ENCODE measurements at places on chromosomes 7 and 10. TPM values are rescaled to one million over a fixed set of nuclear protein-coding genes. Genes with fewer than 3 reads are reported as not detected.

The DOCK4 gene
- total RNA-seq: 7.0 TPM

The MKX gene
- not detected for total RNA-seq

The ANXA8 gene
- 29.3 TPM for total RNA-seq

The NUTM2B gene
- total RNA-seq: 0.19 TPM

The TSC22D4 gene
- 57.0 TPM for total RNA-seq

The EMX2 gene
- not detected for total RNA-seq

The CNPY1 gene
- total RNA-seq: not detected

The PRRT4 gene
- 0.24 TPM for total RNA-seq

The NPY4R2 gene
- 26.5 TPM for total RNA-seq

The CHAT gene
- not detected for total RNA-seq

The TMEM139 gene
- total RNA-seq: 1.2 TPM

The CLEC2L gene
- total RNA-seq: 0.08 TPM

The XRCC2 gene
- total RNA-seq: 4.8 TPM

The ERCC6 gene
- 6.1 TPM for total RNA-seq

The CELF2 gene
- total RNA-seq: 0.02 TPM

The NANOS1 gene
- 2.9 TPM for total RNA-seq

The TCTN3 gene
- 41.2 TPM for total RNA-seq

The SEC24C gene
- 56.2 TPM for total RNA-seq

The CHRM2 gene
- not detected for total RNA-seq

The IQUB gene
- 0.06 TPM for total RNA-seq

The ITGB8 gene
- 1.4 TPM for total RNA-seq

The FGL2 gene
- not detected for total RNA-seq

The CYP3A4 gene
- total RNA-seq: 0.10 TPM

The CCDC7 gene
- total RNA-seq: 0.72 TPM

The VIPR2 gene
- 0.02 TPM for total RNA-seq

The PAPSS2 gene
- total RNA-seq: 19.7 TPM

The SPACDR gene
- total RNA-seq: 0.92 TPM

The UCMA gene
- total RNA-seq: not detected

The GPC2 gene
- total RNA-seq: 0.34 TPM

The GSAP gene
- total RNA-seq: 3.1 TPM

The HMX3 gene
- 0.08 TPM for total RNA-seq

The MBLAC1 gene
- 3.0 TPM for total RNA-seq

The PSMG3 gene
- total RNA-seq: 74.2 TPM

The BTBD16 gene
- 0.66 TPM for total RNA-seq

The ODAD2 gene
- total RNA-seq: 0.17 TPM

The GARIN1A gene
- 0.67 TPM for total RNA-seq

The CALML3 gene
- not detected for total RNA-seq

The PRKAR2B gene
- total RNA-seq: 2.3 TPM

The HSPB1 gene
- total RNA-seq: 1,516 TPM

The JCAD gene
- total RNA-seq: 22.0 TPM

The PLXNA4 gene
- total RNA-seq: 0.85 TPM

The GPR15LG gene
- total RNA-seq: not detected

The TMEM178B gene
- total RNA-seq: 1.5 TPM

The ABCB1 gene
- total RNA-seq: 0.08 TPM

The GTF2IRD1 gene
- total RNA-seq: 17.7 TPM

The KNDC1 gene
- 0.74 TPM for total RNA-seq

The SLC16A9 gene
- 0.13 TPM for total RNA-seq

The PPP1R9A gene
- total RNA-seq: 3.6 TPM

The SMO gene
- 11.8 TPM for total RNA-seq

The SPDYE2 gene
- total RNA-seq: not detected

The ABCC2 gene
- 103 TPM for total RNA-seq

The SLC18A3 gene
- not detected for total RNA-seq

The GSTO2 gene
- 1.5 TPM for total RNA-seq

The SLC18A2 gene
- total RNA-seq: 0.02 TPM

The ZNF239 gene
- 2.1 TPM for total RNA-seq

The UNC5B gene
- total RNA-seq: 3.1 TPM

The ATRNL1 gene
- total RNA-seq: 0.32 TPM

The IRF5 gene
- total RNA-seq: 15.3 TPM

All from A549 treated with AZD2906 at 1 μM for 4 hours (cell line).